Activated CD4-positive, alpha-beta T cell treated with anti-CD3 and anti-CD28 coated beads for 48 hours (primary cell): ENCODE measurements at places on chromosomes 16 and 17.

DNA sequence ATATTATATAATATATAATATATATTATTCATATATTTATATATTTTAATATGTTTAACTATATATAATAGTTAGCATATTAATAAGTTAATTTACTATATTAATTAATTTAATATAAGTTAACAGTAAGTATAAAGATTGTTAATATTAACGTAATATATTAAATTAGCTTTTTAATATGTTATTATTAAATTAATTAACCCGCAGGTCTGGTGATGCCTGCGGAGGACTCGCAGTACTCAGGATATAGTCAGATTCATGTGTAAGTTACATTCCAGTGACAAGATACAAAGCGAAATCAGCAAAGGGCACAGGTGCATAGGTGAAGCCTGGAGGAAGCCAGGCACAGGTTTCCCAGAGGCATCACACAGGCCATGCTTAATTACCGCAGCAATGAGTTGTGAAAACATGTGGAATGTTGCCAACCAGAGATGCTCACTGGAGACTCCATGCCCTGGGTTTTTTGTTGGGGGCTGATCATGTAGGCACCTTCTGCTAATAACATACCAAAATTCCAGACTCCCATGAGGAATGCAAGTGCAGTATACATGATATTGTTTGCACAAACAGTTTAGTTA is 130.4 kb upstream of the MPHOSPH6 start:
- no peak for DNase-seq

DNA sequence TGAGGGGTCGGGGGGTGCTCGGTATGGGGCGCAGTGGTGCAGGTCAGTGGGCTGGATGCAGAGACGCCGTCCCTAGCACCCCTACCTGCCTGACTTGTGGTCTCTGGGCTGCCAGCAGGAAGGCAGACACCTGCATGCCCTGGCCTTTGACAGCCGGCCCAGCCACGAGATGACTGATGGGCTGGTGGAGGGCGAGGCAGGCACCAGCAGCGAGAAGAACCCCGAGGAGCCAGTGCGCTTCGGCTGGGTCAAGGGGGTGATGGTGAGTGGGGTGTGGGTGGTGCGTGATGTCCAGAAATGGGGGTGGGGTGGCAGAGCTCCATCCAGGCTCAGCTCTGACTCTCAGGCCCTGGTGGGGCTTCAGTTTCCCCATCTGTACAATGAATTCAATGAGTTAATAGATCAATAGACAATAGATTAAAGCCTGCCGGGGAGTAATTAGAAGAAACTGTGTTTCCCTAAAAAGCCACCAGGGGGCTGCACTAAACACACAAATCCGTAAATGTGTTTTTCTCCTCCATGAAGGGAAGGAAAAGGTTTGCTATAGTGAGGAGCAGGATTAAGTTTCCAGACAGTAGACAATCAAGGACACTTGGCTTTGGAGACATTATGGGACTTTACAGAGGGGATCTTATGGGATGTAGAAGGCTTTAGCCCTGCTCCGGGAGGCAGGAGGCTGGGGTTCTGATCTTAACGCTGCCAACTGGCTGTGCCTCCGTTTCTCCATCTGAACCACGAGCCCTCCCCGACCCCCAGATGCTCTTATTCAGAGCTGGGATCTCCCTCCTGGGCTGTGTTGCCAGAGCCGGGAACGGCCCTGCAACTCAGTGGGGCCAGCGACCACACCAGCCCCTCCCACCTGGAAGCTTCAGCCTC is 2.2 kb downstream of the SLC12A3 start:
- peak; percentile 57 for DNase-seq

DNA sequence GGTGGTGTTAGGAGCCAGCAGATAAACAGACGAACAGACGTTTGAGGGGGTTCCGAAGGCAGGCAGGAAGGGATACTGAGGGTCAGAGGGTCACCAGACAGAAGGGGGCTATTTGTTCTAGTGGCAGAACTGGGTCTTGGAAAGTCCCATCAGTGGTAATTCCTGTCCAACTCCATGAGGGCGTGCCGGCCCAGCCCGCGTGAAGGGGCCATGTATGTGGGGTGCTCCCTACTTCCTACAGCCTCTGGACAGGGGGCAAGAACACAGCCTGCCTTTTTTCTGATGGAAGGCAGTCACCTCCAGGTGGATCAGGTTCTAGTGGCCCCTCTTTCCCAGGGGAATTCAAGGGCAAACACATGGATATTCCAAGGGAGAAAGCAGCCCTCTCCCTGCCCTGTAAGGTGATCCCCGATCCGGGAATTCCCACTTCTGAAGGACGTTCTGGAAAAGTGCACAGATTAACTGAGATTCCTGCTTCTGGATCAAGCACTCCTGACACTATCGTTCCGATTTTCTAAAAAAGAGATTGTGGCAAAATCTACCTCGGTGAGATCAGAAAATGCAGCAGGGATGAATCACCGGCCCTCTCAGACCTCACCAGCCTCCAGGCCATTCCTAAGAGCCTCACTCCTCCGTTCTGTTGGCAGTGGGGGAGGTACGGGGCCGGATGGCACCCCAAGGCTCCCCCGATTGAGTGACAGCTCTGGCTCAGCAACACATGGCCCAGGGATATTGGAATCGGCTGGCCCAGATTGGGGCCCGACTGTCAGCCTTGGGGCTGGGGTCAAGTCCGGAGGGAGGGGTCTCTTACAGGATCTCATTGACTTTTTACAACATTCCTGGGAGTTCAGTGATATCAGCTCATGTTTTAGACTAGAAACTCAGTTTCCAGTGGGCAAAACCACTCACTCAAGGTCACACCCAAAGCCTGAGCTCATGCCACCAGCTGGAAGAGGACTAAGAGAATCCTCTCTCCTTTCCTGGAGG is 12.4 kb downstream of the STX1B start:
- no peak for DNase-seq

DNA sequence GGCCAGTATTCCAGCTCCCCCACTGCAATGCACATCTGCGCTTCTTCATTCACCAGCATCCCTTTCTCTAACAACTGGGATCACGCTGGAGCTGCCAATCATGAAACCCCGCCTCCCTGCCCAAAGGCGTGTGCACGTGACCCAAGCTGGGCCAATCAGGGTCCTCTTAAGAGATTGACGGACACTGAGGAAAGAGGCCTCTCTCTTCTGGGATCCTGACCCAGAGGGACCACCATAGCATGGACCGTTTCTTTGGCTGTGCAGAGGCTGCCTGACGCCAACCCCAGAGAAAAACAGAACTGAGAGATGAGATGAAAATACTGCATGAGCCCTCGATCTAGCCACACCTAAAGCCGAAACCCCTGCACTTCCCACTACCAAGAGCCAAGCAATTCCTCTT is 32.0 kb downstream of the COTL1 start:
- no peak for DNase-seq

DNA sequence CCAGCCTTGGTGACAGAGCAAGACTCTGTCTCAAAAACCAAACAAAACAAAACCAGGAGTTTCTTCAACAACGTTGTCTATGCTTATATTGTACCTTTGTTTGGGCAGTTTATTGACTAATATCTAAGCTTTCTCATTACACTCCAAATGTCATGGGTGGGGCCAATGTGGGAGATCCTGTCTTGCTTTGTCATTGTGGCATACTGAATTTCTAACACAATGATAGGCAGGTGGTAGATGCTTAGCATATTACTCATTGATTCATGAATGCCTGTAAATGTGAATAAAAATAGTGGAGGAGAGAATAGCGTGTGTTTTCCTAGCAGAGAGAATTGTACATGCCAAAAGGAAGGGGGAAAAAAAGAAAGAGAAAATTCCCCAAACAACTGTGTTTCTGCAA is 802.5 kb upstream of the EEF2KMT start:
- no peak for DNase-seq

- no peak for DNase-seq
Observed at GRCh38 chr17:78106211-78106610, 22.3 kb downstream of the TMC6 start.

- DNase-seq: no peak
Observed at GRCh38 chr16:57381791-57382534, 9.7 kb downstream of the CX3CL1 start.

DNA sequence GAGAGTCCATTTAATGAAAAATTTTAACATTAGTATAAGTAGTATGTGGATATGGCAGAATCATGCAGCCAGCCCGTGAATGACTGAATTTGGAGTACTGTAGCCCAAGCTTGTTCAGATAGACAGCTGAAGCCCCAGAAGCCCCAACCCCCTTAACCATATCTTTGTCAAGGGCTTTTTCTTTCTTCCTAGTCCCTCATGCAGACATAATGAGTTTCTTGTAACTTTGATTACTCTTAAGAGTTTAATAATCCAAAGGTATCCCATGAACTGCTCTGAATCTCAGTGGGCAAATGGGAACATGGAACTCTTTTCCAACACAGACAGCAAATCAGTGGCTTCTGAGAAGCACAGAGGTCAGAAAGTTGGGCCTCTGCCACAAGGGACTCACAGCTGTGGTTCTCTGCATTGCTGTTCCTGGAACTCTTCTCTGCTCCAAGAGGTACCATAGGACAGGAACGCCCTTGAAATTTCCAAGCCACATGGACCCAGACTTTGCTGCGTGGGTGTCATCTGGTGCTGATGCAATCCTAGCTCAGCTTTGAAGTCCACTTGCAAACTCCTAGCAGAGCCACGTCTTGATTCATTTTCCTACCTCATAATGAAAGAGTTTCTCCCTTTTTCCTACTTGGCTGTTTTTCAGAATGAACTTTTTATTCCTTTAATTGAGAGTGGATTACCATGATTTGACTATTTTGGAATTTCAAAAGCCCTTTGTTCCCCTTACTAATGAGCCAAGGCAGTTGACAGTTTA is 18.1 kb downstream of the LYRM1 start:
- DNase-seq: no peak

DNA sequence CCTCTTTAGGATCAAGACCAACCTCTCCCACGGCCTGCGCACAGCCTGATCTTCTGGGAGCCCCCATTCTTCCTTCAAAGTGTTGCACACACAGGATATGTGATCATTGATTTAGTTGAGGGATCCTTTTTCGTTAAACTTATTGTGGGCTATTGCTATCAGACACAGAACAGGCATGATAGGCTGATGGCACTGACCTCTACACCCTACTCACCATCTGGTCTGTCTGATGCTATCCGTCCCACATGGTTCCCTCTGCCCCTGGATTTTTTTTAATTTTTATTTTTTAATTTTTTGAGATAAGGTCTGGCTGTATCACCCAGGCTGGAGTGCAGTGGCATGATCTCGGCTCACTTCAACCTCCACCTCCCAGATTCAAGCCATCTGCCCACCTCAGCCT is 19.2 kb upstream of the LITAF start:
- DNase-seq: no peak

DNA sequence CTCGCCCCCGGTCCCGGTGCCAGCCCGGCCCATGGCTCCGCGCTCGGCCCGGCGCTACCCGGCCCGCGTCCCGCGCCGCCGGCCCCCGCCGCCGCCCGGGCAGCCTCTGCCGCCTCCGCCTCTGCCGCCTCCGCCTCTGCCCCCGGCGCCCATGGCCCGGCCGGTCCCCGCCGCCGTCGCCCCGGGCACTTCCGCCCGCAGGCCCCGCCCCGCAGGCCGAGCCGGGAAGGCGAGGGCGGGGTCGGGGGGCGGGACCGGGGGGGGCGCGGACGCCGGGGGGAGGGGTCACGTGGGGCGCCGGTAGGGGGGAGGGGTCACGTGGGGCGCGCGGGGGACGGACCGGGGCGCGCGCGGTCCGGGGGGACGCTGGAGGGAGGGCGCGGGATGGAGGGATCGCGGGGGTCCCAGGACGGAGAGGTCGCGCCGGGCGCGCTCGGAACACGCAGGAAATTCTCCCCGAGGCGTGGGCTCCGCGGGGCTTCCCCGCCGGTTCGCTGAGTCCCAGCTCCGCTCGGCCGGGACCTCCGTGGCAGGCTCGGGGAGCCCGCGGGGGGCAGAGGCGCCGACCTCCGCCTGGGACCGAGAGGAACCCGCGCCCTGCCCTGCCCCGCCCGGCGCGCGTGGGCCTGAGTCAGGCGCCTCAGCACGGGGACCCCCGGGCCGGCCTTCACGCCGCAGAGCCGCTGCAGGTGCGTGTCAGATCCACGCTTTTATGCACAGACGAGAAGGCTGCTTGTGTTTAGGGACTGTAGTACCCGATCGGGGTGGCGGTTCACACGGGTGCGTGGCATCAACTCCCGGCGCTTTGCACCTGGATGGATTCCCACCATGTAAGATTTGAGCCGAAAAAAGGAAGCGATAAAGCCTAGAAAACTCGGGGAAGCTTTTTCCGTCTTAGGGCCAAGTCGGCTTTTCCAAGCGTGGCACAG is at the start of gene PGAP6:
Gene PGAP6 (minus strand): TSS at position 190 of the 929 bp plus-strand sequence. CDS start 157 bp downstream, at position 33.
- DNase-seq: peak; percentile 66

DNA sequence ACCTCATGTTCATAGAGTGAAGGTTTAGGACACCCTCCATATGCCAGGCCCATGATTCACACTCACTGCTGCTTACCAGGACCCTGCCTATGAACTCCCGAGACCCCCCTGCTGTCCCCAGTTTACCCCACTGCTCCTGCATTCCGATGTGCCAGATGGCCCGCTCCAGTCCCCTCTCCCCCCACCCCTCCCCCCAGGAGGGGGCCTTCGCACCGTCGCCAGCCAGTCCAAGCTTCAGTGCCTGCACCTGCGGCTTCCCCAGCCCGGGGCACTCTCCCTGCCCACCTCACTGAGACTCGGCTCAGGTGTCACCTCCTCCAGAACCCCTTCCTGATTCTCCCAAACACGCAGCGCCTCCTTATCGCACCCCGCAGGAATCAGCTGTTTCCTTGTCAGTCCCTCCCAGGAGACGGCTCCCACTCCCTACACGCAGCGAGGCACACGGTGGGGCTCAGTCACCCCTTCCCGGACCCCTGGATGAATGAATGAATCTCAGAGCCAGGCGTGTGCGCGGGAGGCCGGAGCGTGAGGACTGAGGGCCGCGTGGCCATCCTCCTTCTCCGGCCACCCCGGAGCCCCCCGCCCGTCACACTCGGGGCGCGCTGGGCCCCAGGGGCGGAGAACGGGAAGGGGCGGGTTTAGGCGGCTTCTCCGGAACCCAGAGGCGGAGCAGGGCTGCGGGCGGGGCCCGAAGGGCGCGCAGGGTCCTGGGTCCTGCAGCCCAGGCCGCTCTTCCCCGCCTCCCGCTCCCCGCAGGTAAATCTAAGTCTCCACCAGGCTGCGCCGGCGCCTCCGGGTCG is 1.6 kb downstream of the MYO1C start:
- peak; percentile 79 for DNase-seq

DNA sequence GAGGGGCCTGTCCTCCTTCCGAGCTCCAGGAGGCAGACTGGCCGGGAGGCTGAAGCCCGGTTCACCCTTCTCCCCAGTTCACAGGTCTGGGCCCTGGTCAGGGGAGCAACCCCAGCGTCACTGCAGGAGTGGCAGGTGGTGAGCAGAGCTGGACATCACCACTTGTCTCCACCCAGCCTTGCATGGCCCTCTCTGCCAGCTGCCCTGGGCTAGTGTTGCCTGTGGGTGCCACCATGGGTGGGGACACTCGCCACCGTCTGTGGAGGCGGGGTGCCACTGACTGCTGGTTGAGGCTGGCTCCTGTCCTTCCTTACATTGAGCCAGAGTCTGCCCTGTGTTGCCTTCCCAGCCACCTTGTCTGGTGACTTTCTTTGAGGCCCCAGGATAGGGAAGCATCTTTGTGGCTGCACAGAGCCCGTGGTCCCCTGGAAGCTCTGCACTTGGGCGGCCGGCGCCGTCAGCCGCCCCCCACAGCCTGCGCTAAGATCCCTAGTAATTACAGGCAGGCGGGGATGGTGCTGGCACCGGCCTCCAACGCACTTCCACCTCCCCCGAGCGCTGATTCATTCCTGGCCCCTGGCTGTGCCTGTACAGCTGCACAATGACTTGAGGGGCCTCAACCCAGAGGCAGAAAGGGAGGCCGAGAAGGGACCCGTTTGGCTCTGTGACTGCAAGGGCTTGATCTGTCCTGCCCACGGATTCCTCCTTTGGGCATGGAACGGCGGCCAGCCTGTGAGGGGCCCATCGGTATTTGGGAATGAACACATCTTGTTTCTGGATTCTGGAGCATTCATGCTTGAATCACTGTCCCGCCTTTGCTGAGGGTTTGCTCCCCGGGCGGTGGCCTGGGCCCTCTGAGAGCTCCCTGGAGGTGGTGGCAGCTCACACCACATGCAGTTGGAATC is 5.2 kb downstream of the BAIAP2 start:
- DNase-seq: no peak
